ENCODE measurements at places on chromosomes 16 and 17.
A peak's percentile ranks its signal among the peaks of the same experiment; 100 is the strongest.

DNA sequence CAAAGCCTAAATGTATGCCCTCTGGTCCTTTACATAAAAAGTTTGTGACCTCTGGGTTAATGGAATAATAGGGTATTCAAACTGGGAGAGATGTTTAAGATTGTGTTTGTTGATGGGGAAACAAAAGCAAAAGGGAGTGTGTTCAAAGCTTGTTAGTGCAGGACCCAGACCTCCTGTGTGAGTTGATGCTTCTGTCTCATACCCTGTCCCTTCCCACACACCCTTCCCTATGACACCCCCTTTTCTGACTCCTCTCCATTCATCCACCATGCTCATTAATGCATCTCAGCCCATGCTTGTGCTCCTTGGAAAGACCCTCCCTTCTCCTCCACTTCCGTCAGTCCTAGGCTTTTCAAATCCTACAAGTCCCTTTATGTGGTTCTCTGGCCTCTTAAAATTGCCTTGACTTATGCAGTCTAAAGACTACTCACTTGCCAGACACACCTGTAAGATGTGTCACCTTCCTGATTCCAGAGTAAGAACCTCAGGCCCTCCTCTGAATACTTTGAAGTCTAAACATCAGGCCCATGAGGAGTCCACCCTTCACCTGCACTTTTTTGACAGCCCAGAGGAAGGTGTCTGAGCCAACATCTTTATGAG, 128.0 kb upstream of the CACNG5 start:
- no peak for DNase-seq

DNA sequence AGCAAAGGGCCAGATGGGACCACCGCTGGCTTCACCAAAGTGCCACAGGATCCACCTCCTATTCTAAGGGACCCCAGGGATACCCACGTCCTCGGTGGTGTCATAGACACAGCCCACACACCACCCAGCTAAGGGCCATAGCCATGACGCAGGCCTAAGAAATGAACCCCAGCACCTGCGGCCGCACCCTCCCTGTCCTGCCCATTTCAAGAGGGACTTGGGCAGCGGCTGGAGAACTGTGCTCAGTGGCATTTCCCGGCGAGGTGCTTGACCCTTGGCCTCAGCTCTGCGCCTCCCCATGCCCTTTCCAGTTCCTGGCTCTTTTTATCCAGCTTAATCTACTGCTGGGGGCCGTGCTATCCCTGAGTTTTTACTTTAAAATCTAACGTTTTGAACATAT, 27.3 kb downstream of the ZNF778 start:
- DNase-seq: no peak

DNA sequence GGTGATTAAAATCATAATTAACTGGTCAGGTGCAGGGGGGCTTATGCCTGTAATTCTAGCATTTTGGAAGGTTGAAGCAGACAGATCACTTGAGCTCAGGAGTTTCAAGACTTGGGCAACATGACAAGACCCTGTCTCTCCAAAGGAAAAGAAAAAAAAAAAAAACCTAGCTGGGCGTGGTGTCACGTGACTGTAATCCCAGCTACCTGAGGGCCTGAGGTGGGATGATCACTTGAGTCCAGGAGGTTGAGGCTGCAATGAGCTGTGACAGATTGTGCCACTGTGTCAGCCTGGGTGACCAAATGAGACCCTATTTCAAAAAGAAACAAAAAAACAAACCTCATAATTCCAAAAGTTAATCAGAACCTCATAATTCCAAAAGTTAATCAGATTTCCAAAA, 505.5 kb downstream of the CDH8 start:
- DNase-seq: no peak

DNA sequence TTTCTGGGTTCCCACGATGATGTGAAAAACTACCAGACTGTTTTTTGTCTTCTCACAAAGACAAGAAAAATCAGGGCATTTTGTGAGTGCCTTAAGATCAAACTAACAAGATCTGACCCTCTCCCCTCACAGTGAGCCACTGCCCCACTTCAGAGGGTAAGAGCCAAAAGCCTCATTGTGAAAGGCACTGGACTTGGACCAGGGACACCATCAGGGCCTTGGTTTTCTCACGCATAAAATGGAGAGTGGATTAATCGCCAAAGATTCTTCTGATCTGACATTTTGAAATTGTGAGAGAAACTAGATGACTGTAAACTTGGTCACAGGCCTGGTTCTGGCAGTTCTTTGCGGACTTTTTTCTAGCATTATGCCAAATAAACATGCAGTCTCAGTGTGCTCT, 21.0 kb upstream of the ENDOV start:
- DNase-seq: no peak

DNA sequence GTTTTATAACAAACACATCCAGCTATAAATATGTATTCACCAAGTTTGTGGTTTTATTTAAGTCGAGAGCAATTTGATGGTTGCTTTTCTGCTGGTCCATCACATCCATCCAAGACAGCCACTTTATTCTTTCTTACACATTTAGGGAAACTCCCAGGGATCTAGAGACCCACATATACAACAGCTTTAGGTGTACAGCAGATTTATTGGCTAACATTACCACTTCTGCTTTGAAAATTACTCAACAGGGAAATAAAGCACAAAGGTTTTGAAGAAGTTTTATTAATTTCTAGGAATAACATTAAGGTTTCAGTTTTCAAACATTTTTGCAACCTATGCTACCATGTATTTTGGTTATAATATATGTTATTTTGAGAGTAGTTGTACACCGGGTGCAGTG, 6.9 kb downstream of the ERCC4 start:
- no peak for DNase-seq

- DNase-seq: peak; percentile 52
Measured at GRCh38 chr17:48724251-48725003, 1.4 kb downstream of the PRAC2 start.

DNA sequence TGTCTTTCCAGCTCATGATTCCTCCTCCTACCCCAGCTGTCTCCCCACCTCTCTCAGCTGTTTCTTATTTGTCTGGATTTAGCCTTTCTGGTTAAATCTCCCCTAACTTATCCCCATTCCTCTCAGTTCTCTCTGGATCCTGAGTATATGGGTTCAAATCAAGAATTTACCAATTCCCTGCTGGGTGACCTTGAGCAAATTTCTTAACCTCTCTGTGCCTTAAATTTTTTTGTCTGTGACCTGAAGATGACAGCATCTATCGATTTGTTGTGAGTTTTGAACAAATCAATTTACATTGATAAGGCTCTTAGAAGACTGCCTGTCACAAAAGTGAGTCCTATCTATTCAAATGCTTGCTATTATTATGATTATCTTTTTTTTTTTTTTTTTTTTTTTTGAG, 2.0 kb upstream of the KCNG4 start:
- DNase-seq: no peak

DNA sequence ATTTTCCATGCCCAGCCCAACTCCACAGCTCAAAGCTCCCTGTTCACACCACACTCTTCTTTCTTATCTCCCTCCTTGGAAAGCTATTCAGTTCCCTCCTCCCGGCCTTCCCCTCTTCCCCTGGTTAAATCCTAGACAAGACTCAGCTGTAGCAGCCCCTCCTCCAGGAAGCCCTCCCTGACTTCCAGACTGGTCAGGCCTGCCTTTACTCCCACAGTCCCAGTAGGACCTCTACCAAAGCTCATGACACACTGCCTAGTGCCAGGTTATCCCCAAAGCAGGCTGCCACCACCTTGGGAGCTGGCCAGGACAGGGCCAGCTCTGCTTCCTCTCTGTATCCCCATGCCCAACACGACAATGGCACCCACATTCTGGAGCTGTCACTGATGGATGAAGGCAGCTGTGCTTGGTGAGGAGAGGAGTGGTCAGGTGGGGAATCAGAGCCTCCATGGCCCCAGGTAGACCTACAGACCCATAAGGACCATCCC, 50.0 kb downstream of the BEAN1 start:
- DNase-seq: no peak

DNA sequence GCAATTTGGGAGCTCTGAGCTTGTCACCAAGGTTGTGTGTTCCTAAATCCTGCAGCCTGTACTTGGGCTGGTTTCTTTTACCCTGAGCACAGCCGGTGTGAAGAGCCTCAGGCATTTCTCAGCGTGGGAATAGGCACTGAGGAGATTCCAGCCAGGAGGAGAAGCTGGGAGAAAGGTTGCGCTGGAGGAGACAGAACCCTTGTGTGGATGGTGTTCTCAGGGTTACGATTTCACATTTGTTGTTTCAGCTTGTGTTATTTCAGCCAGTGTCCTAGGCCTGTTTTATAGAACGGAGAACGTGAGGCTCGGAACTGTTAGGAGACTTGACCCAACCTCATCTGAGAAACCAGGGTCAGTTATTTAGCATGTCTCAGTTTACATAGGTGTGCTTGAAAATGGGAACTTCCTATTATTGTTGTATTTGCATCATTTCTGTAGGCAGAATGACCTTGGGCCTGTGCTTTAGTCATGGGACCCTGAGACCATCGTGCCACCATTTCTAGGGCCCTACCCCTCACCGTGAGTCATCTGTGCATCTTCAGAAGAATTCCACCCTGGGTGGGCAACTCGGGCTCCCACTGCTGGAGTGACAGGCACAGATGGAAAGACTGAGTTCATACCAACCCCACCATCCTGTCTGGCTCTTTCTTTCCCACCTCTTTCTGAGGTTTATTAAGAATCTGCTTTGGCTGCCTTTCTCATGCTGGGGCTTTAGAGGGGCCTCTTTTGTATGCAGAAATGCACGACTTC, 134.9 kb downstream of the MSI2 start:
- DNase-seq: no peak

GRCh38 chr17:63805591-63805990, 21.6 kb upstream of the PSMC5 start:
- no peak for DNase-seq

- no peak for DNase-seq
Measured at GRCh38 chr17:76094046-76094445, 9.5 kb downstream of the EXOC7 start.

- DNase-seq: no peak
Measured at GRCh38 chr16:89688395-89688794, 1.9 kb downstream of the CDK10 start.

Measured in NCI-H2107 (cell line).